Esophagus muscularis mucosa (tissue), 4 donors: ENCODE measurements at places on chromosomes 13 and 19. TPM values are rescaled to one million over a fixed set of nuclear protein-coding genes. Genes with fewer than 3 reads are reported as not detected.
A peak's percentile ranks its signal among the peaks of the same experiment; 100 is the strongest.

DNA sequence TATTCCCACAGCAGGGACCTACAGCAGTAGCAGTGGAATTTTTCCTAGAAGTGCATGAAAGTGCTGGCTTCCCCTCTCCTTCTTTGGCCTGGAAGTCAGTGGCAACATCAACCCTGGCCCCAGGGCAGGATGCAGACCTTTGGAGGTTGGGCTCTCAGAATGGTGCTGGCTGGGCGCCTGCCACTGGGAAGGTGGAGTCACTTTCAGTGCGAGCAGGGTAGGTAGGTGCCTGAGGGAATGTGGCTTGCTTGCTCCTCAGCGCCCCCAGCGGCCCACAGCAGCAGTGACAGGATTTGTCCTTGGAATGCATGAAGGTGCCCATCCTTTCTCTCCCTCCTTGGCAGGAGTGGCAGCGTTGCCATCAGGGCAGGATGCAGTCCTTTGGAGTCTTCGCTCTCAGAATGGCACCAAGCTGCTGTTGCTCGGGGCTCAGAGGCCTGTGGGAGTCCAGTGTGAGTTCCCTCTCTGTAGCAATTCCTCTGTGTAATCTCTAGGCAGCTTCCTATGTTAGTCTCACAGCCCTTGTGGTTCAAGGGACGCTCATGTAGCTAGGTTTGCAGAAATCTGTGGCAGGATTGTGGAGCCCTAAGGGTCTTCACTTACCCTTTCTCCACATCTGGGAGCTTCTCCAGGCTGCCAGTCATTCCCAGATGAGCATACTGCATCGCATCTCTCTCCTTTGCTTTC is 354.4 kb upstream of the DACH1 start:
- H3K27ac ChIP-seq = no peak overlapping the region
- no peak for DNase-seq
- no peaks in the 10 kb centered on the region for H3K27me3 ChIP-seq
- H3K4me3 ChIP-seq = no peak overlapping the region

DNA sequence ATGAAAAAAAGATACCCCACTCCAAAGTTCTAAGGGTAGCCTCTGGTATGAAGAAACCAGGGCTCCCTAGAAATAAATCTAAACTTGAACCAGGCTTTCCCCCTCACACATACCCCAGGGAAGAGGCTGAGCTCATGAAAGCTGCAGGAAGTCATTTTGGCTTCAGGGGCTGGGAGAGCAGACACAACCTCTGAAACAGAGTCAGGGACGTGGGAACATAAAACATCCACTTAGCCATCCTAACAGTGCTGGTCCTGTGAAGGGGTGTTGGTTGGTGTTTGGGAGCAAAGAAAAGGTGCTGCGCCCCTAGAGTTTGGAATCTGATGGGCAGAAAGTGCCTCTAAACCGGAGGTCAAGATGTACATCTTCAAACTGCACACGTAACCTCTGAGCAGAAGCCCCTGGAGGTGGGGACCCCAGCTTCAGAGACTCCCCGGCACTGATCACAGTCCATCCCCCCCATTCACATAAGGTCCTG is 15.8 kb downstream of the RAB3D start:
- H3K27me3 ChIP-seq = no peaks in the 10 kb centered on the region
- peaks cover 32% of the 10 kb centered on the region for H3K36me3 ChIP-seq
- H3K4me1 ChIP-seq = peaks cover 35% of the 10 kb centered on the region
- H3K27ac ChIP-seq = peak overlapping the region; percentile 81
- no peak overlapping the region for H3K4me3 ChIP-seq

DNA sequence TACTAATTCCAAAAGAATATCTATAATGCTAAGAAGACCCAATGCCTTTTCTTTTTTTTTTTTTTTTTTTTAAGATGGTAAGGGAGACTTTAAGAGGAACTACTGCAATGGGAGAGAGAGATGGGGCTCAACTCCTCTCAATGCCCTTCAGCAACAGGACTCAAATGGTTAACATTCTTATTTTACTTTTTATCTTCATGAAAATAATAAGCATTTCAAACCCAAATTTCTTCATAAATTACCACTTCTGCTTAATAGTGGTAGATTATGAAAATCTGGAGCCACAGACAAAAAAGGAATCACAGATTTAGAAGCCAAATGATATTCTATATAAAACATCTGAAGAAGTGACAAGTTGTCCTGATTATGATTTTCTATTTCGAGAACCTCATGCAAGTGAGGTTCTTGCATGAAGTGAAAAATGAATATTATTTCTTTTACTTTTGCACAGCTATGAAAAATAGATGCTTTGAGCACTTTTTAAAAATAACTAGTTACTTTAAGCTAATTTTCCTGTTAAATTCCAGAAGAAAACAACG is 74.2 kb downstream of the SERP2 start:
- no peak overlapping the region for H3K27ac ChIP-seq
- H3K4me3 ChIP-seq = no peak overlapping the region
- H3K36me3 ChIP-seq = no peaks in the 10 kb centered on the region

DNA sequence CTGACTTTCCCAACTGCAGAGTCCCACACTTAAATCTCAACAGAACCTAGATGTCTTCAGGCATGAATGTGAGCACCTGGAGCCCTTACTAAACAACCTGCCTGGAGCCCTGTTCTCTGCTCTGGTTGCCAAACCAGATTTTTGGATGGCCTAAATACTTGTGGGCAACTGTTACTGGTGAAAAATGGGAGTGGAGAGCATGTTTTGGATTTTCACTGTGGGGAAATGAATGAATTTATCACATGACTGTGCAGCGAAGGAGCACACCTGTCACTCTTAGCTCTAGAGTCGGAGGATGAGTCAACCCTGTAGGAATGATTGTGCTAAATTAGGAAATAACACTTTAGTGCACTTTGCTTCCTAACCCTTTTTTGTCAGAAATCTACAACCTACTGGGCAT is 30.3 kb downstream of the SHISA2 start:
- peaks cover 12% of the 10 kb centered on the region for H3K4me1 ChIP-seq
- DNase-seq = no peak
- no peak overlapping the region for H3K27ac ChIP-seq
- no peak overlapping the region for H3K4me3 ChIP-seq

DNA sequence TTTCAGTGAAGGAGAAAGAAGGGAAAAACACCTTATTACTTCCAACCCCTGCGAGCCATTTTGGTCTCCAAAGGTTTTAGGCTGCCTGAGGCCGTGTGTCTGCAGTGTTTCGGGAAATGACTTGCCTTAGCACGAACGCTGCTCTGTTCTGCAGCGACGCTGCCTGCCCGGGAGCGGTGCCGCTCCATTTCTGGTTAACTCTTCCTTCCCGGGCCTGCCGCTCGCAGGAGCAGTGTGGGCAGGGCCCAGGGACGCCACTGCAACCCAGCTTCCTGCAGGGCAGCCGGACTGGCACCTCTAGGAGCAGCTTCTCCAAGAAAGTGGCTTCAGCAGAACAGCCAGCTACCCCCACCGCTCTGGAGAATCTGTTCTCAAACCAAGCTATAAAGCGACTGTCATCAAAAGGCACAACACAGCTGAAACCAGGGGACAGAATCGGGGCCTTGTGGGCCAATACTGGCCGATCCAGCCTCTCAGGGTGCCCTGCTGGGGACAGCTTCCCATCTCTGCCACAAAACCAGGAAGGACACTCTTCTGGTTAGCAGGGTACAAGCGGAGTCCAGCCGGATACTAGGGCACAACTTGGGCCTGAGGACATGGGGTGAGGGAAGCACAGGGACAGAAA is 72.2 kb downstream of the KCTD15 start:
- H3K36me3 ChIP-seq = no peaks in the 10 kb centered on the region
- H3K4me3 ChIP-seq = peak overlapping the region; percentile 33
- peak; percentile 90 for DNase-seq
- no peaks in the 10 kb centered on the region for H3K27me3 ChIP-seq

- DNase-seq = peak; percentile 91
- peak overlapping the region; percentile 68 for H3K27ac ChIP-seq
- no peaks in the 10 kb centered on the region for H3K27me3 ChIP-seq
- H3K36me3 ChIP-seq = peaks cover 60% of the 10 kb centered on the region
These were observed 39.5 kb downstream of the DHRS12 start for GRCh38 chr13:51764184-51765141.

DNA sequence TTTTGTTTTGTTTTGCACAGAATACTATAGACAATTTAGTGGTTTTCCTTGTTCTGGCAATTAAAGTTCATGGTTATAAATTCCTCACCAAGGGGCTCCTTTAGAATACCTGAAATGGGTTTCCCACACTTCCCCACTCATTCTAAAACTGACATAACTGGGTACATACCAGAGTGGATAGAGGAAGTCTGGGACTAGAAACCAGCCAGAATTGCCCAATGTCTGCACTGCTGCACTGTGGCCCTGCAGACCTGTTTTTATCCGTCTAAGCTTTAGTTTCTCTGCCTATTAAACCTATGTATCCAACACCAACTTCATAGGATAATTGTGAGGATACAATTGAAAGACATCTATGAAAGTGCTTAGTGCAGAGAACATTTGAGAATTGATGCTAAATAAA is 498.6 kb downstream of the KCTD12 start:
- H3K27ac ChIP-seq = no peak overlapping the region
- H3K36me3 ChIP-seq = no peaks in the 10 kb centered on the region
- no peak for DNase-seq
- H3K4me1 ChIP-seq = peaks cover 5% of the 10 kb centered on the region
- H3K4me3 ChIP-seq = no peak overlapping the region
- no peaks in the 10 kb centered on the region for H3K27me3 ChIP-seq

DNA sequence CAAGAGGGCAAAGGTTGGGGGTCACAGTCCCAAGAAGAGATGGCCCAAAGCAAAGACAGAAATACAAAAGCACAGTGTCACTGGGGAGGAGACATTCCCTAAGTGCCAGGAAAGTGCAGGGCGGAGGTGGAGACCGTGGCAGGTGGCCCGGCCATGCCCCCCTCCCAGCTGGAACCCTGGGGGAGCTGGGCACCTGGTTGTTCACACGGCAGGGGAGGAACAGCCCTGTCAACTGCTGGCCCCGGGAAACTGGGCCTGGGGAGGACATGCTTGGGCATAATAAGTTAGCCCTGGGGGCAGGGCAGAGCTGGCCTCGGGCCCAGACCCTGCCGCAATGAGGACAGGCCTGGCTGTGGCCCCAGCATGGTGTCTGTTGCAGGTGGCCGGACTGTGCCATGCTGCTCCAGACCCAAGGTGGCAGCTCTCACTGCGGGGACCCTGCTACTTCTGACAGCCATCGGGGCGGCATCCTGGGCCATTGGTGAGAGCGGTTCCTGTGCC is 7.4 kb downstream of the HPN start:
- no peaks in the 10 kb centered on the region for H3K36me3 ChIP-seq
- DNase-seq = no peak
- peaks cover 7% of the 10 kb centered on the region for H3K4me1 ChIP-seq
- H3K27me3 ChIP-seq = no peaks in the 10 kb centered on the region
- no peak overlapping the region for H3K4me3 ChIP-seq

DNA sequence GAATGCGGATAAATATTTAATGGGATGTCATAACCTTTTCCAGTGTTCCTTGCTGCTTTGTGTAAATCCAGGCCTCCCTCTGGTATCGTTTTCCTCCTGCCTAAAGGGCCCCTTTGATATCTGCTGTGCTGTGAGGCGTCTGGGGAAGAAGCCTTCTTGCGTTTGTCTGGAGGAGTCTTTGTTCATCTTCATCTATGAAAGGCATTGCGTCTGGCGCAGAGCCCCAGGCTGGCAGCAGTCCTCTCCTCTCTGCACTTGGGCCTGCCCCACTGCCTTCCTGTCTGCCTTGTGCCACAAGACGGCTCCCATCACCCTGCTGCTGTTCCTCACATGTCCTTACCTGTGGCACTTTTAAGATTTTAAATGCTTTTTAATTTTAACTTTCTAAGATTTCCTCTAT is 9.8 kb downstream of the PROZ start:
- H3K4me1 ChIP-seq = no peaks in the 10 kb centered on the region
- no peak overlapping the region for H3K27ac ChIP-seq

GRCh38 chr19:38649305-38650171 is 2.1 kb downstream of the ACTN4 start:
- no peak for DNase-seq
- peak overlapping the region; percentile 99 for H3K27ac ChIP-seq
- no peaks in the 10 kb centered on the region for H3K36me3 ChIP-seq
- H3K4me1 ChIP-seq = peaks cover 61% of the 10 kb centered on the region
- H3K27me3 ChIP-seq = no peaks in the 10 kb centered on the region
- peak overlapping the region; percentile 97 for H3K4me3 ChIP-seq

- no peaks in the 10 kb centered on the region for H3K27me3 ChIP-seq
- DNase-seq = no peak
- no peak overlapping the region for H3K4me3 ChIP-seq
- no peak overlapping the region for H3K27ac ChIP-seq
These were observed 148.5 kb downstream of the GPC5 start for GRCh38 chr13:91546900-91547299.

DNA sequence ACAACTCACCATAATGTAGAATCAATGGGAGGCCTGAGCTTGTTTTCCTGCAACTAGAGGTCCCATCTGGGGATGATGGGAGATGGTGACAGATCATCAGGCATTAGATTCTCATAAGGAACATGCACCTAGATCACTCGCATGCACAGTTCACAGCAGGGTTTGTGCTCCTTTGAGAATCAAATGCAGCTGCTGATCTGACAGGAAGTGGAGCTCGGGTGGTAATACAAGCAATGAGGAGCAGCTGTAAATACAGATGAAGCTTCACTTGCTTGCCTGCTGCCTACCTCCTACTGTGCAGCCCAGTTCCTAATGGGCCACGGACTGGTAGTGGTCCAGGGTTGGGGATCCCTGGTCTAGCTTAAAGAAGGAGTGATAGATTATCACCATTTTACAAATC is 33.0 kb downstream of the KPNA3 start:
- no peak overlapping the region for H3K27ac ChIP-seq
- H3K27me3 ChIP-seq = no peaks in the 10 kb centered on the region

- H3K27me3 ChIP-seq = no peaks in the 10 kb centered on the region
- peaks cover 7% of the 10 kb centered on the region for H3K4me1 ChIP-seq
- no peak overlapping the region for H3K27ac ChIP-seq
- no peak overlapping the region for H3K4me3 ChIP-seq
- DNase-seq = no peak
These were observed 126.7 kb downstream of the MAB21L1 start for GRCh38 chr13:35349673-35350278.

DNA sequence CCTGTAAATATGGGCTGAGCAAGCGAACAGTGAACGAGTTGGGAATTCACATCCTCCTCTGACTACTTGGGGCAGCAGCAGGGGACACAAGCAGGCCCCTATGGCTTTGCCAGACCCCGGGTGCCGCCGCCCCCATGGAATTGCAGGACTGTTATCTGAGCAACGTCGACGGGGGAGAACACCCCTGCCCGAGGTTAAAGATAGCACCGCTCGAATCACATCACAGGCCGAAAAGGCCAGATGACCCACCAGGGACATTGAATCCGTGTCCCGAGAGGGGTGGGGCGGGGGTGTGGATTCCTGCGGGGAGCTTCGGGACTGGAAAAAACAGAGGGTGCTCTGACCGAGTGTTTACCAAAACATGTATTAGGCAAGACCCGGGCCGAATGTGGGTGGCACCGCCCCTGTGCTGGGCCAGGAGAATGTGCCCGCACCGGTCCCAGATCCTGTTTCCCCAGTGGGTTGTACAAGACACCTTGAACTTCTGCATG is 9.1 kb downstream of the FEM1A start:
- DNase-seq = no peak
- no peak overlapping the region for H3K4me3 ChIP-seq
- H3K27ac ChIP-seq = no peak overlapping the region
- peaks cover 30% of the 10 kb centered on the region for H3K36me3 ChIP-seq
- H3K4me1 ChIP-seq = peaks cover 18% of the 10 kb centered on the region
- H3K27me3 ChIP-seq = no peaks in the 10 kb centered on the region

LIG4 gene
- 16.8 TPM for total RNA-seq

SHD gene
- not detected for total RNA-seq

PABPC3 gene
- total RNA-seq = 0.17 TPM

CGB8 gene
- not detected for total RNA-seq

PRTN3 gene
- total RNA-seq = 1.2 TPM

MEF2B gene
- not detected for total RNA-seq

ZNF471 gene
- 11.1 TPM for total RNA-seq
